ENCODE measurements at places on chromosomes 2 and 18.

- DNase-seq, result no peak
Measured at GRCh38 chr2:73944714-73945113, 18.0 kb downstream of the DGUOK start.

DNA sequence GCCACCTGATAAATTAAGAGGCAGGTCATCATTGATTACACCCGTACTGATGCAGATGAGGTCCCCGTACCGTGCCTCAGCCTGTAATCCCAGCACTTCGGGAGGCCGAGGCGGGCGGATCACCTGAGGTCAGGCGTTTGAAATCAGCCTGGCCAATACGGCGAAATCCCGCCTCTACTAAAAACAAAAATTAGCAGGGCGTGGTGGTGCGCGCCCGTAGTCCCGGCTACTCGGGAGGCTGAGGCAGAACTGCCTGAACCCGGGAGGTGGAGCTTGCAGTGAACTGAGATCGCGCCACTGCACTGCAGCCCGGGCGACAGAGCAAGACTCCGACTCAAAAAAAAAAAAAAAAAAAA lies 683 bp upstream of the ENOSF1 start:
- DNase-seq, result no peak

GRCh38 chr2:109230941-109231420 lies 102.0 kb downstream of the SH3RF3 start:
- DNase-seq, result no peak

DNA sequence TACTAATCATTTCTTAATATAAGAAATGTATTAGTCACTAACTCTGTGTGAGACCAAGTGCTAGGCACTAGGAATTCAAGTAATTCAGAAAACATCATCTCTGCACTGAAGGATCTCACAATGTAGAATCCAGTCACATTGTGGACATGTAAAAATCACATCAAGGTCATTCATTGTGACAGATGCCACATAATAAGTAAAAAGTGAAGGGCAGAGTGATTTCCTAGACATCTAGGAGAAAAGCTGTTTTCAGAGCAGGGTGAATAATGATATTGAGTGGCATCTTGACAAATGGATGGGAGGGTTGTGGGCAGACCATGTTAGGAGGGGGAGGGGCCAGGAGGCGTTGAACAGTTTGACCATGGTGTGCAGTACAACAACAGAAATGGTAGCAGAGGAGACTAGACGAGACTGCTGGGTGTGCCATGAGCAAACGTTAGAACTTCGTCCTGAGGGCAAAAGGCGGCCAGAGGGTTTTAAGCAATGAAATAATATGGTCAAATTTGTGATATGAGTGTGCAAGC lies 93.8 kb downstream of the DTNA start:
- no peak for DNase-seq

DNA sequence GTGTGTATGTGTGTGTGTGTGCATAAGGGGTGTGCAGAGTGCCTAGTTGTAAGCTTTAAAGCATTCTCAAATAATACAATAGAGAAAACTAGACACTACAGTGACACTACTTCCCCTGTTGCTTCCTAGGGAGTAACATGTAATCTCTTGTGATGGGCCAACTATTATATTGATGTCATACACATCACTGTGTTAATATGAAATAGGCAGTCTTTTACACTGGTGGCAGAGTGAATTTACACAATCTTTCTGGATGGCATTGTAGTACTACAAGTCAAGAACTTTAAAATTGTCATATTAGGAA lies 488.0 kb upstream of the ZEB2 start:
- no peak for DNase-seq

- no peak for DNase-seq
Measured at GRCh38 chr2:224638301-224638823, 53.2 kb upstream of the CUL3 start.

- DNase-seq, result no peak
Measured at GRCh38 chr2:48412443-48413250, 117.3 kb upstream of the STON1 start.

- DNase-seq, result no peak
Measured at GRCh38 chr2:36820942-36821605, 124.6 kb downstream of the VIT start.

DNA sequence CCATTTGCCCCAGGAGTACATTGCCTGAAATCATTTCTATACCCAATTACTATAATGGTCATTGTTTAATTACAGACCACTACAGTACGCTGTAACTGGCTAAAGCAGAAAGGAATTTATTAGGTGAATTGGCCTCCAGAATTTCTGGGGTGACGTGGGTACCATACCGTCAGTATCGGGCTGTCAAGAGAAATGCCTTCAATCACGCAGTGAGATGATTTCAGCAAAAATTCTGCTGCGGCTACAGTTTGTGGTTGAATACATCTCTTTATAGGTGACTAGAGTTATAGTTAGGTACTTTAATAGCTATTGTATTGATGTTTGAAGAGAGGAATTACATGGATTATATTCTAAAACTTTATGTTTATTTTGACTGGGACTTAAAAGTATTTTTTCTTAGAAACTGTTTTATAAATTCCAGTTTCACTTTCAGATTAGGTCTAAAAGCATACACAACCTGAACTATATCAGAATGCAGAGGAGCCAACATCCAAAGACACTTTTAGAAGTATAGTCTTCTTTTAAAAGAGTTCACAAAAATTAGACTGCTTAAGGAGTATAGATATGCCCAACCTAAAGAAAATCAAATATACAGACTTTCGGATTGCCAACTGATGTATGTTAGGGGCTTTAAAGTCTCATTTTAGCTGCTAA lies 128.4 kb downstream of the TTC27 start:
- DNase-seq, result no peak

DNA sequence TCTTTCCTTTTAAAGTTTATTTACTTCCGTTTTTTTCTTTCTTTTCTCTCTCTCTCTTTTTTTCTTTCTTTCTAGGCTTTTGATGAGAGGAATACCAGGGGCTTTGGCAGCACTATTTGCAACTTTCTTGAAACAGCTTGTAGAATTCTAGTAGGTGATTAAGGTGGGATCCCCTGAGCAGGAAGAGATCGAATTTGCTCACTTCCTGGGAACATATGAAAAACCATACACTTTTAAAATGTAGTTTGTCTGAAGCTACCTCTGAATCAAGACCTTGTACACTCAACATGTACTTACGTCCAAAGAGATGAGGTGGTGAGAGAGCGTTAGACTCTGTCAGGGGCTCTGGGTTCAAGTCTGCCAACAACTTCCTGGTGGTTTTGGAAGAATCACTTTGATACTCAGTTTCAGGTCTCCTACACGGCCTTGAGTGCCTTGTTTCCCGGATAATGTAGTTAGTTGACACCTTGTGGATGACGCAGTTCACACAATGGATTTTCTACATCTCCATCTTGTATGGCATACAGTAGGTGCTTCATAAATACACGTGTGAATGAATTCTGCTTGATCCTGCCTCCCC lies 229.1 kb downstream of the MYCN start:
- no peak for DNase-seq

- no peak for DNase-seq
Measured at GRCh38 chr2:64135421-64135820, 8.8 kb downstream of the PELI1 start.

- DNase-seq, result no peak
Measured at GRCh38 chr18:37421341-37422077, 144.1 kb downstream of the CELF4 start.

GRCh38 chr2:234979204-234980167 lies 27.7 kb downstream of the SH3BP4 start:
- DNase-seq, result no peak

DNA sequence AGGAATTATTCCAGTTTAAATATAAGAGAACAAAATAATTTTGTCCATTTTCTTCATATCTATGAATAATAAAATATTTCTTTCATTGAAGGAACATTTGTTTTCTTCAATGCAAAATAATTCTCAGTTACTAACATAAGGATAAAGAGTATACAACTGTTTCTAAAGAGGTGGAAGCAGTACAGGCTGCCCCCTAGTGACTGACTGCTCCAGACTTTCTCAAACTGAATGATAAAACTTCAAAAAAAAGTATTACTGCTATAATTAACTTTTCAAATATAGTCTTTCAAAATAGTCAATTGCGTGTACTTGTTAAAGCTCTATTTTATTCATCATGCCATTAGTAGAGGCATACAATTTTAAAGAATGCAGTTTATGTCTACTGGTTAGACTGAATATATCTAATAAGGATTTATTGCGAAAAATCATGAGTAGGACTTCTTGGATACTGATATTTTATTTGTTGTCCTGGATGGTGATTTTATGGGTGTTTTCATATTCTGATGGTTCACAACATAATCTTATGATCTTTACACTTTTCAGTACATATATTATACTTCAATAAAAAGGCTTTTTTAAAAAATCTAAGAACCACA lies 100.1 kb downstream of the WDPCP start:
- DNase-seq, result no peak

DNA sequence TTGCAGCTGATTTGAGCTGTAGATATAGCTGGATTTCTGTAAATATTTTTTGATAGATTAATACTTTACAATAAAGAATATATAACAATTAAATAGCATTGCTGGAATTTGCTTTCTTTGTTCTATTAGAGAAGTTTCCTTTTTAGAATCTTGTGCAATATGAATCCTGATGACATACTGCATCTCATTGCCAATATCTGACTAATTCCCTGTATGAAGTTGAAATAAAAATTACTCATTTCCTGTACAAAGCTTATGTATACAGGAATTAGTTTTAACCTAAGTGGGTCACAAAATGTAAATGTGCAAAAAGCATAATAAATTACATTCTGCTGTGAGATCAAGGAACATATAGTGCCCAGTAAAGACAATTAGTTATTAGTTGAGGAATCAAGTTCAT lies 72.8 kb upstream of the TMEFF2 start:
- DNase-seq, result no peak
